ENCODE measurements at places on chromosomes 2 and 18.

- no peak for DNase-seq
Observed at GRCh38 chr2:238151628-238152235, 7.0 kb upstream of the ERFE start.

- no peak for DNase-seq
Observed at GRCh38 chr2:60054571-60055340, 498.7 kb downstream of the BCL11A start.

- no peak for DNase-seq
Observed at GRCh38 chr2:84631985-84632384, 115.7 kb downstream of the DNAH6 start.

DNA sequence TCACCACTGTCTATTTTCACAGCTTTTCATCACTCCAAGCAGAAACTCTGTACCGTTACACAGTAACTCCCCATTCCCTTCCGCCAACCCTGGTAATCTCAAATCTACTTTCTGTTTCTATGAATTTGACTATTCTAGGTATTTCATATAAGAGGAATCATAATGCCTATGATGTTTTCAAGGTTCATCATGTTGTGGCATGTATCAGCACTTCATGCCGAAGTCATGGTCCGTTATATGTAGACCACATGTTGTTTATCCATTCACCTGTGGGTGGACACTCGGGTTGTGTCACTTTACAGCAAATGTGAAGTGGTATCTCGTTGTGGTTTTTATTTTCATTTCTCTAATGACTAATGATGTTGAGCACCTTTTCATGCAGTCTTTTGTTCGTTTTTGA is 21.6 kb downstream of the CPSF3 start:
- peak; percentile 13 for DNase-seq

DNA sequence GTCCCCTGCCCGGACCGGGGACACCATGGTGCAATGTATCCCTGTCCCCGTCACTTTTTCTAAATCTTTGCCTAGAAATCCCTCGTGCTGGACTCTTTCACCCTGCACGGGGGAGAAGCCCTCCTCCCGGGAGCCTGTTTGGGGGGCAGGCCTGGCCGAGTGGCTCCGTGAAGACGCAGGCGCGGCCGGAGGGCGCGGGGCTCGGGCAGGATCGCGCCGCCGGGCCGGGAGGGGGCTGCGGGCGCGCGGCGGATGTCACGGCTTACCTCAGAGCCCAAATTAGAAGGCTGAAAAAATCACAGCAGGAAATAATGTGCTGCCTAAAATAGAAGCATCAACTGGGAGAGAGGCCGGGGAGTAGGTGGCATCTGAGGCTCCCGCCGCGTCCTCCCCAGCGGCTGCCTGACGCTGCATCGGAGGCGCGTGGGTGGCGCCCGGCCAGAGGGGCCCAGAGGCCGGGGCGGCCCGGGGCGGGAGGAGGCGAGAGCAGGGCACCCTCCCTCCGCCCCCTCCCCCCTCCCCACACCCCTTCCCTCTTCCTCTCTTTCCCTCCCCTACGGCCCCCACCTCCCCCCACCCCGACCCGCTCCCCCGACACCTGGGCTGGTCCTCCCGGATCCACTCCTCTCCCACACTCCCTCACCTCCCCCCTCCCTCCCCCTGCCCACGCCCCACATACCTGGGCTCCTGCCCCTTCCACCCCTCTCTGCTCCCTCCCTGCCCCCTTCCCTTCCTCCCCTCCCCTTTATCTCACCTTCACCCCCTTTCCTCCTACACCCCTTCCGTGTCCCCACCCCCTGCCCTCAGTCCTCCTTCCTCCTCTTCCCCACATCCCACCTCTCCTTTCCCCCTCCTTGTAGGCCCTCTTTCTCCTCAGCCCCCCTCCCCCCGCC is 51.9 kb downstream of the SLC4A1AP start:
- DNase-seq = peak; percentile 22

DNA sequence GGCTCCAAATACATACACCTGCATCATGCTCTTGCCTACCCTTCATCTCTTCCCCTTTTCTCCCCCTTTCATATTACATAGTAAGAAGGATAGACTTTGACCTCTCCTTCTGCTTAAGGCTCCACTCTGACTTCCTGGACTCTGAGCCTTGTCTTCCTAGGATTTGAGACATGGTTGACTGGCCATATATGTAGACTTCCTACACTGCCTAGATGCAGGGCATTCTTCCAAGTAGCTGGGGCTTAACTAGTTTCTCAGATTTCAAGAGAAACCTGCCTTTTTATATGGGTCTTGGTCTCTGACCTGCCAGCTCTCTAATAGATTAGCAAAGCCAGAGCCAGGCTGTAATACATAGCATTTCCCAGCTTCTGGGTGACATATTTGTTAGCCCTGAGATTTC is 35.4 kb upstream of the CYP26B1 start:
- no peak for DNase-seq

GRCh38 chr2:208686665-208687064 is 280.1 kb downstream of the PTH2R start:
- no peak for DNase-seq
